ENCODE measurements at places on chromosomes 13 and 19.
A peak's percentile ranks its signal among the peaks of the same experiment; 100 is the strongest.

- no peak for DNase-seq
Observed at GRCh38 chr13:43631106-43631505, 155.7 kb downstream of the ENOX1 start.

DNA sequence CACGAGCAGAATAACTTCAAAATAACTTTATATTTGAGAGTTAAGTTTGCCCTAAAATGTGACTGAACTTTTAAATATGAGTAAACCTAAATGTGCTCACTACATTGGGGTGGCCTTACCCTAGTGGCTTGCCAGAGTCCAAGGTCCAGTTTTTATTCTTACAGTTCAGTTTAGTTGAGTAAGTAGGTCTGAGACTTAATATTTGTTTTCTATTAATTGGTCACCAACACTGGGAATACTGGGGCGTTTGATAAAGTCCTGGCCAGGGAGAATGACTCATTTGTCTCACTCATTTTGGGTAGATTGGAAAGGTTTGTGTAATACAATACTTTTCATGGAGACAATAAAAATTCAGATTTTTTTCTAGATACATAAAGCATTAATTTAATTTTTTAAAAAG is 127.8 kb upstream of the SPATA13 start:
- DNase-seq = no peak

- DNase-seq = no peak
Observed at GRCh38 chr19:58042495-58043340, 8.9 kb downstream of the ZSCAN1 start.

DNA sequence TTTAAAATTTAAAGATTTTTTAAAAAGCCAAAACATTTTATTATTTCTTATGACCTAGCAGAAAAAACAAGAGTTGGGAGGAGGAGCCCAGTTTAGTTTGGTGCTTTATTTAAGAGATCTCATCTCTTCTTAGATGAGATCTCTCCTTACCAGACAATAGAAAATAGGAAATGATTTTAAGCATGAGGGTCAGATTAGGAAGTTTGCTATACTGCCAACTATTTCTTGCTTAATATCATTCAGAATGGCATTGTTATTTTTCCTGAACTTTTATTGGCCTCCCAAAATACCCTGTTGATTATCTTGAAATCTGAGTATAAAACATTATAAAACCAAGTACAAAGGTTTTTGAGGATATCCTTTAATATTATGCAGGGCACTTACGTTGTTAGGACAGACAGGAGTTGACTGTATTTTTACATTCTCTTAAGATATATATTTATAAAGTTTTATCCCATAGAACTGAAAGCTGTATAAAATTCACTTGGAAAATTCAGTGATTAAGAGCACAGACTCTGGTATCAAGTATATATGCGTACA is 56.1 kb downstream of the DNAJC15 start:
- no peak for DNase-seq

DNA sequence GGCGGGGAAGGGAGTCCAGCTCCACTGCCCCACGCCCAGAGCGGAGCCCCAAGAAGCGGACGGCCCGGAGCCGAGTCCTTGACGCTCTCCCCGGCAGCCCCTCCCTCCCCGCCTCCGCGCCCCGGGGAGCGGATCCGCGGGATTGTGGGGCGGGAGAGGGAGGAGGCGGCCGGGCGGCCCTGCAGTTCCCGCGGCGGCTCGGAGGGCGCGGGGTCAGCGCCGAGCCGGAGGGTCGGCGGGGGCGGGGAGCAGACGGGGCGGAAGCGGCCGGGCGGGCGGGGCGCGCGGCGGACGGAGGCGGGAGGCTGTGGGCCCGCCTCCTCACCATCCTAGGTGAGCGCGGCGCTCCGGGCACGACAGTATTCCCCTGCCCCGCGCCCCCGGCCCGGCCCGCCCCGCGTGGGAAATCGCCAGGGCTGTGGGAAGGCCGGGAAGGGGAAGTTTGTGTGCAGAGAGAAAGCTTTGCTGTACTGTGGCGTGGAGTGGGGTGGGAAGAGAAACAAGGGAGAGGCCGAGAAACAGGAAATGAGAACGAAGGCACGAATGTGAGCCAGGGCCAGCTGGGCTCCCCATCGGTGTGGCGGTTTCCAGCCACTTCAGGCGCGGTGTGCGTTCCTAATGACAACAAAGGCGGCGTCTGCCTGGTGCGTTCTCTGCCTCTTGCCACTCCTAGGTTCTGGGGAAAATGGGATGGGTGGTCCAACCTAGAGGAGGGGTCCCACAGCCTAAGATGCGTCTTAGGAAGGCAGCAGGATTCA is 1.3 kb upstream of the KLF12 start:
- no peak for DNase-seq

DNA sequence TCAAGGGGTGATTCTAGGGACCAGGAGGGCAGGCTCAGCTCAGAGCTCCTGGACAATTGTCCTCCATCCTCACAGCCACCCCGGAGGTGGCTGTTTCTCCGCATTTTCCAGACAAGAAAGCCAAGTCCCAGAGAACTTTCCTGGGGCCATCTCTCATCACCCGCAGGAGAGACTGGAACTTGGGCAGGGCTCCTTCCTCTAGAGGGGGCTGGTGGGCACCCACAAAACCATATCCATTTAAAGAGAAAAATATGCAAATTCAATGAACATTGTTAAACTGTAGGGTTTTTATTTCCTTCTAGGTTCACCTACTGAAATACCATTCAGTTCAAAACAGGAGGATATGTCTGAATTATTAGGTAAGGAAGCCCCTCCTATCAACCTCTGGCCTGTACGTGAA is 16.6 kb downstream of the SPACA7 start:
- DNase-seq = no peak

- no peak for DNase-seq
Observed at GRCh38 chr13:112688560-112689302, 1.1 kb upstream of the ATP11A start.

DNA sequence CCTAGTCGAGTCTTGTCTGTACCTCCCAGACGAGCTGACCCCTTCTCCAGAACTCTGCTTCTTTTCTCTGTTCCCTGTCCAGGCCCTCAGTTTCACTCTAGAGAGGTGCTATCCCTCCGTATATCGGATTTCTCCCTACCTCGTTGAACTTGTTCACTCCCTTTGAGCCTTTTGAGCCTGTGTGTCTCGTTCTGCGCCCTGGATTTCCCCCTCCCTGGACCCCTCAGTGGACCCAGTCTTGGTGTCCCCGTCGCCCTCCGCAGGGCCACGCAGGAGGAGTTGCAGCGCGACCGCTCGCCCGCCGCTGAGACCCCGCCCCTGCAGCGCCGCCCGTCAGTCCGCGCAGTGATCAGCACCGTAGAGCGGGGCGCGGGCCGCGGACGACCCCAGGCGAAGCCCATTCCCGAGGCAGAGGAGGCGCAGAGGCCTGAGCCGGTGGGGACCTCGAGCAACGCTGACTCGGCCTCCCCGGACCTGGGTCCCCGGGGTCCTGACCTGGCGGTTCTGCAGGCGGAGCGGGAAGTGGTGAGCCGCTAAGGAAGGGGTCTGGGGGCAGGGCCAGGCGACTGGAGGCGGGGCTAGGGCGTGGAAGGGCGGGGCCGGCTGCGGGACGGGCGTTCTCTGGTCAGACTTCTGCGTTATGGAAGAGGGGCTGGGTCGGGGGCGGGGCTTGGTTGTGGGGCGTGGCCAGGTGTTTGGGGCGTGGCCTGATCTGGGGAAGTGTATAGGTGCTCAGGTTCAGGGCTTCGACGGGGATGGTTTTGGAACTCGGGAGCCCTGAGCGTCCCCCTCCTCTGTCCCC is 5.5 kb downstream of the EPS8L1 start:
- DNase-seq = peak; percentile 81

DNA sequence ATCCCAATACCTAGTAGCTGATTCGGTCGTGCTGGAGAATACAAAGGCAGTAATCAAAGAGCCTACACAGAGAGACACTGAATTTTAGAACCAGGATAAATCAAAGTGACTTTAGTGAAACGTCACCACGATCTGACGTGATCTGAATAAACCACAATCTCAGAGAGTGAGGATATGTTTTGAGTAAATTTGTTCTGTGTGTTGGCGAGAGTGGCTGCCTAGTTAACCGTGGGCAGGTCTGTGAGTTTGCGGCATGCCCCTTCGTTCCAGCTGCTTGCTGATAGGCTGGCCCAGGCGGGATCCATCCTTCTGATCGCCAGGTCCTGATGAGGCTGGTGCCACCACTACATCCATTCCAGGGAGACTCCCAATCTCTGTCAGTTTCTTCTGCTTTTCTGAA is 40.4 kb downstream of the LRCH1 start:
- peak; percentile 32 for DNase-seq

- DNase-seq = no peak
Observed at GRCh38 chr13:45691667-45692066, 10.5 kb upstream of the CBY2 start.

DNA sequence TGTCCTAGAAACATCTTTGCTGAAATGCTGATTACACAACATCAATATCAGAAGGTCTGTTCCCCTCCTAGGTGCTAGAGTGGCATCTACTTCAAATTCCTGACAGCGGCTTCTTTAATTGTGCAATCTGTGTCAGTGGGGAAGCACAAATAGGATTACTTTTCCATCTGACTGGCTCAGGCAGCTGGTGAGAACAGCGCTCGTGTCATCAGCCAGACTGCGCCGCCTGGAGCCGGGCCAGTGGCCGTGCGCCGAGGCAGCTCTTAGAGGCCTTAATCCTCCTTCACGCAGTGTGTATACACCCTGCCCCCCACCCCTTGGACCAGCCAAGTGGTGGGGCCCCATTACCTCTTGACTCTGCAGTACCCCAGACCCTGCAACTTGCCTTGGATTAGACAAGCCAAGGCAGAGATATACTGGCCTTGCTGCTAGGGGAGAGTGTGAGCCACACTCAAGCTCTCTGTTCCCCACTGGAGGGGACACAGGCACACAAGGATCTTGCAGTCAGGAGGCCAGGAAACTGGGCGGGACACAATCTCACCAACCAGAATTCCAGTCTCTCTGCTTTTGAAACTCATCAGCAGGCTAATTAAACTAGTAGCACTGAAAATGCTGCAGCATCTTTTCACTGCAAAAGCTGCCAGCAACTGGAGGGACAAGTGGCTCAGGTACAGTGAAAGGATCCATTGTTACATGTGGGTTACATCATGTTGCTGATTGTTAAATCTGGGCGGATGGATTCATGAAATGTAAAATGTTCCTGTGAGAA is 48.9 kb upstream of the EPHX3 start:
- no peak for DNase-seq

DNA sequence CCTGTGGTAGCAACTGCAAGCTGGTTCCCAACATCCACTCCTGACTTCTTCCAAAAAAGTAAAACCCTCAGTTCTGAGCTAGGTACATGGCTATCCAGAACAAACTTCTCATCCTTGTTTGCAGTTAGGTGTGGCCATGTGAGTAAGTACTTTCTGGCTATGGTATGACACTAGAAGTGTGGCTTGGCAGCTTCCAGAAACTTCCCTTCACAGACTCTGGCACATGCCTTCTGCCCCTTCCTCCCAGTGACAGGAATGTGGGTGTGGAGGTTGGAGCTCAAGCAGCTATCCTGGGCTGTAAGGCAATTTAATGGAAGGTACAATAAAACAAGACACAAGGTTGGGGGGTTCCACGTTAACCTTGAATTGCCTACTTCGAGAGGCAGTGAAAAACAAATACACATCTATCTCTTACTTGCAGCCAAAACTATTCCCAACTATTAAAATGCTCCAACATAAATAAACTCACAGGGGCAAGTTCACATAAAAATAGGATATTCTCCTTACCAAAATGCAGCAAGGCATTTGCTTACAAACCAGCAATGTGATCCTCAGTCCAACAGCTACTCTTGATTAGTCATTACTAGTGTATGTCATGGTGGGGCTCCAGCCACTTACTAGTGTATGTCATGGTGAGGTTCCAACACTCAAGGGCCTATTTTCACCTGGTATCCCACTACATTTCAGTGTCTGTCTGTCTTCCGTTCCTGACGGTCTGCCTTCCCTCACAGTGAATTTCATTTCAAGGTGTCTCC is 3.1 kb downstream of the SMG9 start:
- no peak for DNase-seq

DNA sequence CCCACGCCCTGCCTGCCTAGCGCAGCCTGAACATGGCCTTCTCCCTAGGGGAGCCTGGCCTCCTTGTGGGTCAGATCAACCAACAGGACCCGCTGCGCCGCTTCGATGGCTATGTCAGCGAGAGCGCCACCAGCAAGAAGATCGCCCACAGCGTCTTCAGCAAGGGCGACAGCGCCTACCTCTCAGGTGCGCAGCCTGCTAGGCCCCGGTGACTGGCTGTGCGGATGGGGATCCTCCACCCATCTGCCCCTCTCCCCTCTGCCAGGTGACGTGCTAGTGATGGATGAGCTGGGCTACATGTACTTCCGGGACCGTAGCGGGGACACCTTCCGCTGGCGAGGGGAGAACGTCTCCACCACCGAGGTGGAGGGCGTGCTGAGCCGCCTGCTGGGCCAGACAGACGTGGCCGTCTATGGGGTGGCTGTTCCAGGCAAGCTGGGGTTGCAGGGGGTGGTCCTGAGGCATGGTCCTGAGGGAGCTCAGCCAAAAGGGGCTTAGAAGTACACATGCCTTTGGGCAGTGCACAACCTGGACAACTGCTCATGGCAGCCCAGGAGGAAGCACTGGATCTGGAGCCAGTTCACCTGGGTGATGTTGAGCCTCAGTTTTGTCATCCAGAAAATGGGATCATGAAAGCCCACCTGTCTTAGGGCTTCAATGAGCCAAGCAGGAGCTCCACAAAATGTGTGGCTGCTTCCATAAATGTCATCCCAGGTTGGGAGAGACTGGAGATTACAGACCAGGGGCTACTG is 10.8 kb upstream of the PGLS start:
- no peak for DNase-seq

GRCh38 chr19:41234512-41235168 is 15.6 kb downstream of the AXL start:
- no peak for DNase-seq

- DNase-seq = no peak
Observed at GRCh38 chr13:27970382-27971235, 1.5 kb upstream of the CDX2 start.

DNA sequence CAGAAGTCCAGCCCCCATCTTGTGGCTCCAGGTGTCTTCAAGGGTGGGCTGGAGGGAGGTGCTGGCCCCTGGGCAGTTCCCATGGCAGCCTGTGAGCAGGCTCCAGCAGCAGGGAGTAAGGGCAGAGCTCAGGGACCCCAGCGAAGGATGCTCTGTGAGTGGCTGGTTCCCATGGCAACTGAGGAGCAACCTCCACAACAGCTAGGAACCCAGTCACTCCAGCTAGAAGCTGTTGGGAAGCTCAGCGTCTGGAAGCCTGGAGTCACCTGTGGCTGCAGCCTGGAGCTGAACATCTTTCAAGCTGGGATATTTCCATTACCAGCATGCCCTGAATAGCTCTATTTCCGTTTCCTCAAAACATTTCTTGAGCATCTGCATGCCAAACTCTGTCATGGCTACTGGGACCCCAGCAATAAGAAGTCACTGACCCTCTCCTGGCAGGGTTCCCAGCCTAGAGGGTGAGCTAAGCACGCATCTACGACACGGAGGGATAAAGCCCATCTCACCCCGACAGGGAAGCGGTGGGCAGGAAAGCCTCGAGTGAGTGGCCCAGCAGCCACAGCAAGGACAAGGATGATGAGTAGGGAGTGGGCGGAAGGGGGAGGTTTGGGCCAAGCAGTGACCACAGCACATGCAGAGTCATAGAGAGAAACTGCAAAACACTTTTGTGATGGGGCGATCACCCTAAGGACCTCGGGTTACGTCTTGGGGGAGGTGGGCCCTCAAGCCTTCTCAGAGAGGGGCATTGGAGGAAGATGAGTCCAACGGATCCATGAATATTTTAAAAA is 52.6 kb downstream of the ALOX5AP start:
- DNase-seq = no peak

Data from stimulated activated CD4-positive, alpha-beta T cell treated with anti-CD3 and anti-CD28 coated beads, Interleukin-1b, Interleukin-23, amount 100 ng/mL, for 24 hours (primary cell).